ENCODE measurements at places on chromosomes 7 and 10.

DNA sequence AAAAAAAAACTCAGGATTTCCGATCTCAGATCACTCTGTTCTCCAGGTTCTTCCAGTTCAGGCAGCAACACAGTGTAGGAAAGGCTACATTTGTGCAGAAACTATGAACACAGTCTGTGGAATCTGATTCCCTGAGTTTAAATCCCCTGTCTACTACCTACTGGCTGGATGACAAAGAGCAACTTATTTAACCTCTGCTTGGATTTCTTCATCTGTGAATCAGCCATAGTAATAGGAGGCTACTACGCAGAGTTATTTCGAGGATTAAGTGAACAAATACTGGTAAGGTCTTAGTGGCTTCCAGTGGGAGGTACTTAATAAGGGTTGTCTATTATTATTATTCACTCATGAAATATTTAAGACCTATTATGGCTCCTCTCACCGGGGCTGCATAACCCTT, 44.3 kb upstream of the PDCD4 start:
- no peak for DNase-seq

- DNase-seq, result no peak
Observed at GRCh38 chr10:24821986-24822385, 98.3 kb upstream of the ARHGAP21 start.

- DNase-seq, result no peak
Observed at GRCh38 chr7:77830649-77831355, 32.2 kb downstream of the PHTF2 start.

GRCh38 chr7:17422966-17423365, 124.5 kb downstream of the AHR start:
- no peak for DNase-seq

GRCh38 chr10:36765782-36766414, 359.5 kb upstream of the ANKRD30A start:
- no peak for DNase-seq

DNA sequence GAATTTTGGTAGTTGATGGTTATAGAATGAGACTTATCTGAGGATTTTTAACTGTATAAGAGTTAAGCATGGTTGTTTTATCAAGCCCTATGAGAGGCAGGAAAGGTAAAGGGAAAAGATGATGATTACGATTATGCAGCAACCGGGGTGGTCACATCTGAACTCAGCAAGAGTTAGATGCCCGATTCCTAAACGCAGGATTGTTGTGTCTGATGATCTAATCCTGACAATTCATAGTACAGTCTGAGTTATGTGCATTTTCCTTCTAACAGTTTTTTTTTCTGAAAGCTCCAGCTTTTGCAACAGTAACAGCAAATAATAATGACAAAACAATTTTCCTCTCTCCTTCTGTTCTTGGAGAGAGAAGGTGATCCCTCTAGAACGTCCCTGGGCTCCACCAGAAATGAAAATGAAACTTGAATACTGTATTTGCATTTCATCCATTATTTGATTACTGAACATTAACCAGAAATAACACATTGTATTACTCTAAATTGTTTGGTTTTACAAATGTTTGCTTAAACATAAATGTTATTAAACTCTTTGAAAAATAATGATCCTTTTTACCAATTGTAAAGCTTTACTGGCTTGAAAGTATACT, 176.5 kb upstream of the CCDC6 start:
- no peak for DNase-seq

- no peak for DNase-seq
Observed at GRCh38 chr10:75425291-75426079, 5.9 kb upstream of the LRMDA start.

GRCh38 chr10:34906067-34906965, 91.2 kb upstream of the PARD3 start:
- DNase-seq, result no peak

GRCh38 chr10:119302172-119302571, 94.8 kb downstream of the GRK5 start:
- DNase-seq, result no peak

DNA sequence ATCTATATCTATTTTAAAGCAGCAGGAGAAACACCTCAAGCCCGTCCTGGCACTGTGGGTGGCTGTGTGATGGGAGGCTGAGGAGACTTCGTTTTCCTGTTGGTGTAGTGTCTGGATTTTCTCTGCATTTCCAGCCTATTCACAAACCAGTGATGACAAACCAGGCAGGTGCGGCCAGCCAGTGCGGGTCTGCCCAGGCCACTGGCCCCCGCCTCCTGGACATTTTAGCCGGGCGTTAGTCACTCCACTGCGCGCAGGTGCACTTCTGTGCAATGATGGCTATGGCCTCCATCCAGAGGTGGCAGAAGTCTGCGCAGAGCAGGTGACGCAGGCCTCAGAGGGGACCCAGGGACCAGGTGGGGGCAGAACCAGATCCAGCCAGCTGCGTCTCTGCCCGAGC, 64.9 kb upstream of the PITRM1 start:
- no peak for DNase-seq

- no peak for DNase-seq
Observed at GRCh38 chr10:108663587-108663986, 1259.7 kb downstream of the XPNPEP1 start.

DNA sequence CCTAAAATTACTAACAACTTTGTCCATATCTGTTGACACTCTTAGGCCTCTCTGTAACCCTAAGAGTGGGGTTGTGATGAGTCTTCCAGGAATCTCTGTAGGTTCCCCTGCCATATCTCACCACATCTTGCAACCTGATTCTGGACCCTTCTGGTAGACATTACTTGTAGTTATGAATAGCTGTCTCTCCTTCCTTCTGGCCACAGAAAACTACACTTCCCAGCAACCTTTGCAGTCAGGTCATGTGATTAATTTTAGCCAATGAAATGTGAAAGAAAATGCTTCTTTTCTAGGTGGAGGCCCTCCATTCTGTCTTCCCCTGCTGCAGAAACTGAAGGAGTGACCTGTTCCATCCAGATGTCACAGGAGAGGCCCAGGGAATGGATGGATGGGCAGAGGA, 147.6 kb upstream of the AOAH start:
- DNase-seq, result no peak

GRCh38 chr7:131234719-131235488, 92.8 kb upstream of the MKLN1 start:
- DNase-seq, result no peak

GRCh38 chr7:105806592-105807447, 69.6 kb downstream of the ATXN7L1 start:
- DNase-seq, result peak; percentile 49

DNA sequence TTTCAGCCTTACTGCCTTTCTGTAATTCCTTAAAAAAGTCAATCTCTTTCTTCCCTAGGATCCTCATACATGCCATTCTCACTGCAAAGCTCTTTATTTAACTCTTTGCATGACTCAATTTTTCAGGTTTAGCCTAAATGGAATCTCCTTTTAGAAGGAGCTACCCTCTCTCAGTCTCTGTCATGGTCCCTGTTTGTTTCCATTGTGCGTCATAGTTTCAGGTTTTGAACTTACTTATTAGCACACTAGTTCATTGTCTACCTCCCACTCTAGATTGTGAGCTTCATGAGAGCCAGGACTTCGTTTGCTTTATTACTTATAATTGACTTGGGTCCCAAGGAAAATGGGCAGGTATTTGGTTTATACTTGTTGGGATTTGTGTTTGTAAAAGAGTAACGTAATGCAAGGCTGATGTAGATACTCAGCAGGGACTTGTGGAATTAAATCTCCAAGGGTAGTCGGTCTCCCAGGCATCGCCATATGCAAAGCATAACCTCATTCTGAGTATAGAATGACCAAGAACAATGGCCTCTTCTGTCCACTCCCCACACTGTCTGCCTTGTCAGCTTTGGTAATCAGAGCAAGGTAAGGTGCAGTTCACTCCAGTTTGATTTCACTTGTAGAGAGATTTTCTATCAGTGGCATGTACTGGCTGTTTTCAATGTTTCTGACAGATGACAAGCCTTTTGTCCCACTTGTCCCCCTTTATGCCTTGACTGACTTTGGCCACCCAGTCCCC, 252.0 kb downstream of the SORCS3 start:
- DNase-seq, result no peak

DNA sequence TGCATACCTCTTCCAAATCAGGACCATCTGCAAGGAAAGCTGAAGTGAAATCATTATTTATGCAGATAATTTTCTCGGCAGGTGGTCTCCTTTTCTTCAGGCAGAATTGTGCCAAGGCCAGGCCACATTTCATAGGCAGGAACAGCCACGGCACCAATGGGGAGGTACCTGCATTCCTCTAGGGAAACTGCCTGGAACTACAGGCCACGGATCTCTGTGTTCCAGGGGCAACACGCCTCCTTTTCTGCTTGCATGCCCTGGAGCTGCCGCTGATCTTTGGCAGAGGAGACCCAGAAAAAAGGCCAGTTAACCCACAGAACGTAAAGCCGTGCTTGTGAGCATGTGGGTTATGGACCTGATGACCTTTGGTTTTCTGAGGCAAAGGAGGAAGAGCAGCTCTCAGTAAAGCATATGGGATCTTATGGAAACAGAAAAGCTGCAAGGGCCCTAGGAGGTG, 111.2 kb upstream of the KIAA1217 start:
- no peak for DNase-seq

- DNase-seq, result no peak
Observed at GRCh38 chr10:27440478-27440877, 63.6 kb upstream of the RAB18 start.

- DNase-seq, result no peak
Observed at GRCh38 chr7:90869335-90869734, 273.2 kb downstream of the CDK14 start.

- DNase-seq, result no peak
Observed at GRCh38 chr10:16852624-16853023, 35.4 kb upstream of the RSU1 start.

DNA sequence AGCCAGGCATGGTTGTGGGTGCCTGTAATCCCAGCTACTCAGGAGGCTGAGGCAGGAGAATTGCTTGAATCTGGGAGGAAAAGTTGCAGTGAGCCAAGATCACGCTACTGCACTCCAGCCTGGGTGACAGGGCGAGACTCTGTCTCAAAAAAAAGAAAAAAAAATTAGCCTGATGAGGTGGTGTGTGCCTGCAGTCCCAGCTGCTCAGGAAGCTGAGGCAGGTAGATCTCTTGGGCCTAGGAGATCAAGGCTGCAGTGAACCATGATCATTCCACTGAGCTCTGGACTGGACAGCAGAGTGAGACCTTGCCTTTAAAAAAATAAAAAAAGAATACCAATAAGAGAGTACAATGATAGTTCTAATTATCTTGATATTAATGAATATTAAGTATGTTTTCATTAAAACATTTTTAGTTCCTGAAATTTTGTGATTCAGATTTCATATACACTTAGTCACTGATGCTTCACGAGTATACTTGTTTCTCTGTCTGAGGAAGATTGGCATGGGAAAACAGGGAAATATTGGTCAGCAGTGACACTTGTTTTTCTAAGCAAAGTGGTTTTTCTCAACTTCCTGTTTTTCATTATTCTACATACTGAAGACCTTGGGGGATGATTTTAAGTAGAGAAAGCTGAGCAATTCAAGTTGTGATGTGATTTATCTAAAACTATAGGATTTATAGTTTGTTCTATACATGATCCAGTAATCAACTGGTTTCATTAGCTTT, 76.8 kb downstream of the ADK start:
- no peak for DNase-seq

- no peak for DNase-seq
Observed at GRCh38 chr7:42068554-42069280, 168.3 kb downstream of the GLI3 start.

DNA sequence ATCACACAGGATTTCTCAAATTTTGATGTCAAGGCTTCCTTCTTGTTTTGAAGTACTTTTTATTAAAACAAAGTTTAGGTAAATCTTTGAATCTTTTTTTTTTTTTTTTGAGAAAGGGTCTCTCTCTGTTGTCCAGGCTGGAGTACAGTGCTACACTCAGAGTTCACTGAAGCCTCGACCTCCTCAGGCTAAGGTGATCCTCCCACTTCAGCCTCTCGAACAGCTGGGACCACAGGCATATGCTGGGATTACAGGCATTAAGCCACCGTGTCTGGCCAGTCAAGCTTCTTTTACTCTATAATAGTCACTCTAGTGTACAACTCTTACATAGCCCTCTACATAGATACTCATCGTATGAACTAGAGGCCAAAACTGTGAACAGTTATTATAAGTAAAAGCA, 3.4 kb downstream of the RUFY2 start:
- DNase-seq, result no peak

- no peak for DNase-seq
Observed at GRCh38 chr10:84310470-84310869, 17.9 kb upstream of the CCSER2 start.

- DNase-seq, result no peak
Observed at GRCh38 chr7:31883761-31884164, 186.4 kb downstream of the PDE1C start.

GRCh38 chr10:90939116-90939515, 18.2 kb upstream of the ANKRD1 start:
- DNase-seq, result no peak

DNA sequence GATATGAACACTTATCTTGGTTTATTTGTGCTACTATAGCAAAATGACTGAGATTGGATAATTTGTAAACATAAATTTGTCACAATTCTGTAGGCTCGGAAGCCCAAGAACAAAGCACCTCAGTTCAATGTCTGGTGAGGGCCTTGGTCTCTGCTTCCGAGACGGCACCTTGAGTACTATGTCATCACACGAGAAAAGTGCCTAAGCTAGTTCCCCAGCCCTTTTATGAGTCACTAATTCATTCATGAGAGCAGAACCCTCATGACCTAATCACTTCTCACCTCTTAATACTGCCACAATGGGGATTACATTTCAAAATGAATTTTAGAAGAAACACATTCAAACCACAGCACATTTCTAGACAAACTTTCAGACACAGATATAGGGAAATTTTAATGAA, 52.0 kb upstream of the PRSS1 start:
- DNase-seq, result no peak

GRCh38 chr7:36964297-36964696, 240.0 kb upstream of the AOAH start:
- no peak for DNase-seq

- no peak for DNase-seq
Observed at GRCh38 chr10:113666682-113667252, 2.9 kb upstream of the NRAP start.

DNA sequence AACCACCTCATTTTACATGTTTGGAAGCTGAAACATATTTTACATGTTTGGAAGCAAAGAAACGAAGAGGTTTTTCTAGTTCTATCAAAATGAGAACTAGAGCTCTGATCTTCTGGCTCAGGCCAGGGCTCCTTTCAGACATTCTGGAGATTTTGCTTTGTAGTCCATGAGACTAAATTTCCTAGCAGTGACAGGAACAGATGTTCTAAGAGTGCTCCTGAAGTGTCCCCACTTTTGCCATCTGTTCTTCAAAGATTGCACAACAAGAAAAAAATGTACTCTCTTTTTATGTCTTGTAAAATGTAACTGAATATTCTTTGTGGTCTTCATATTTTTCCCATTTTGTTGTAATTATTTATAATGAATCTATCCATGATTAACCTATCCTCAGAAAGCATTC, 196.4 kb upstream of the PCLO start:
- DNase-seq, result no peak

DNA sequence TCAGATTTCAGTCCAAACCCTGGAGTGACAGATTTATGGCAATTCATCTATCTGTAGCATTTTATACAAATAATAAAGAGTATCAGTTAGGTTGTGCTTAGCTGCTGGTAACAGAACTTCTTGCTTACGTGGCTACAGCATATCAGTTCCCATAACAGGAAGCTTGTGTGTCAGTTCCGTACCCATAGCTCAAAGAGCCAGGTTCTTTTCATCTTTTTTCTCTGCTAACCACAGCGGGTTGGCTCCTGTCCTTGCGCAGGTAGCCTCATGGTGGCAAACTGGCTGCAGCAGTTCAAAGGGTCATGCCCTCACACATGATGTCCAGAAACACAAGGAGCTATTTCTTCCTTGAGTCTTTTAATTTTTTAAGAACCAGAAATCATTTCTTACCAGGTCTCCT, 1041.8 kb downstream of the GATA3 start:
- no peak for DNase-seq

All from stimulated activated CD4-positive, alpha-beta T cell treated with anti-CD3 and anti-CD28 coated beads, Interleukin-1b, Interleukin-23, amount 100 ng/mL, for 4 hours (primary cell).